ENCODE measurements at places on chromosomes 2 and 18. TPM values are rescaled to one million over a fixed set of nuclear protein-coding genes. Genes with fewer than 3 reads are reported as not detected.

RASGRP3 gene
- polyA plus RNA-seq, result 0.19 TPM

- H3K4me1 ChIP-seq, result peaks cover 19% of the 10 kb centered on the region
- peaks cover 5% of the 10 kb centered on the region for H3K36me3 ChIP-seq
Measured at GRCh38 chr2:62074233-62074632, 121.7 kb upstream of the B3GNT2 start.

MBD1 gene
- 17.0 TPM for polyA plus RNA-seq

GKN2 gene
- not detected for polyA plus RNA-seq

- peaks cover 4% of the 10 kb centered on the region for H3K4me1 ChIP-seq
- no peak for DNase-seq
- no peak overlapping the region for H3K27ac ChIP-seq
- H3K27me3 ChIP-seq, result no peaks in the 10 kb centered on the region
Measured at GRCh38 chr18:50662775-50663383, 103.0 kb downstream of the MAPK4 start.

LHCGR gene
- polyA plus RNA-seq, result 0.54 TPM

GRCh38 chr2:69798290-69798908 lies 31.1 kb upstream of the GMCL1 start:
- H3K4me3 ChIP-seq, result no peak overlapping the region
- DNase-seq, result no peak
- no peaks in the 10 kb centered on the region for H3K27me3 ChIP-seq
- no peaks in the 10 kb centered on the region for H3K36me3 ChIP-seq

- H3K27ac ChIP-seq, result no peak overlapping the region
- H3K4me1 ChIP-seq, result no peaks in the 10 kb centered on the region
- H3K27me3 ChIP-seq, result no peaks in the 10 kb centered on the region
- H3K36me3 ChIP-seq, result peaks cover 38% of the 10 kb centered on the region
Measured at GRCh38 chr2:86468162-86469033, 27.2 kb downstream of the KDM3A start.

DNA sequence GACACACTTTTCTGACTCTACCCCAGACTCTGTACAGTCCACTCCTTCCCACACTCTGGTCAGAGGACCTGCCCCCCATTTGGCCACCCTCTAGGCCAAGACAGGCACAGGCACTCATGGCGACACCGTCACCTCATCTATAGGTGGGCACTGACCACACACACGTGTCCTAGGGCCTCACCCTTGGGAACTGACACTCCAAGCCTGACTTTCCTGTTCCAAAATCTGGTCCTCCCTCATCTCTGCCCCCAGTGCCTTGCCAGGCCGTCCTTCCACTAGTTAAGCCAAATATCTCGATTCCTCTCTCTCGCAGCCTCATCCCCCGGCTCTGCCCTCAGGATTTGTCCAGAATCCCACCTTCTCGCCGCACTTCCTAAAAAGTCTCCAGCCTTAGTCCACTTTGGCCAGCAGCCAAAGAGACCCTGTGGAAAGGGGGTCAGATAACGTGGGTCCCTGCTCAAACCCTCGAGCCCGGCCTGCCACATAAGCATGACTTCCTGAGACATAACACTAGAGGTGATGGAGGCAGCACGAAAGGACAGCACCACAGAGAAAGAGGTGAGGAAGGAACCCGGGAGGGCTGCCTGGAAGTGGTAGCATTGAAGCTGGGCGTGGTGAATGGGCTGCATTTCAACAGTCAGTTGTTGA lies 105.8 kb upstream of the OTOS start:
- no peaks in the 10 kb centered on the region for H3K36me3 ChIP-seq
- DNase-seq, result no peak
- no peaks in the 10 kb centered on the region for H3K4me1 ChIP-seq
- no peaks in the 10 kb centered on the region for H3K27me3 ChIP-seq
- H3K4me3 ChIP-seq, result no peak overlapping the region

DNA sequence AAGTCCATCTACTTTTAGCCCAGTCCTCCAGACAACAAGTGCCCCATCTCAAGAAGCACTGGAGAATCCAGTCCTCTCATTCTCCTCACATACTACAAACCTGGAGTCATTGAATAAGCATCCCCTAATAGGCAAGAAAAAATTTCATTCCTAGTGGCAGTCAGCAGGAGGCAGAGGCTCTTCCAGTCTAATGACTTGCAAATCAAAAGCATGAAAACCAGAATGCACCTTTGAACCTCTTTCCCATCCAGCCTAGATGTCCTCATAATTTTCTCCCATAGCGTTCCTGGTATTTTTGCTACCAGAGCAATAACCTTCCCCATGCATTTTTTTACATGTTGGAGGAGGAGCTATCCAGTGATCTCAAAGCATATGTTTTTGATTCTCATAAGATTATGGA lies 252.6 kb downstream of the TTC32 start:
- H3K27ac ChIP-seq, result no peak overlapping the region
- H3K4me3 ChIP-seq, result no peak overlapping the region
- H3K4me1 ChIP-seq, result peaks cover 4% of the 10 kb centered on the region
- no peak for DNase-seq

DNA sequence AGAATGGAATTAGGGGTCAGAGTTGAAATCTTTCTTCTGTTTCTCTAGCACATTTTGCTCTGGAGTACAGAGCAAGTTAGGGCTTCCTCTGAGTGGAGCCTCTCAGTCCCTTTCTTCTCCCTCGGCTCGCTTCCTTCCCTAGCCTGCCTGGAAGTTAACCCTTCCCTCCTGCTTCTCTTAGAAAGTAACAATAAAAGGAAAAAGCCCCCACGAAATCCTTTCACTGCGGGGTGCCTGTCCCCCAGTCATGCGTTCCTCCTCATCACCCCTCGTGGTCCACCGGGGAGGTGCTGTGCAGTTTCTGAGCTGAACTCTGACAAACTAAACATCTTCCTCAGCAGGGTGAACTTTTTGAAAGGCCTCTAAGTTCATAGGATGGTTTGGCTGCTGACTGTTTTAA lies 2.0 kb downstream of the IGFBP2 start:
- no peak for DNase-seq
- peaks cover 30% of the 10 kb centered on the region for H3K4me1 ChIP-seq
- H3K36me3 ChIP-seq, result 0 out of 2 replicates have a peak, but pooled peaks cover 6% of the 10 kb centered on the region
- peaks cover 26% of the 10 kb centered on the region for H3K27me3 ChIP-seq

GRCh38 chr2:62423235-62423634 lies 82.8 kb downstream of the TMEM17 start:
- DNase-seq, result peak; percentile 68
- H3K4me1 ChIP-seq, result no peaks in the 10 kb centered on the region
- H3K27ac ChIP-seq, result no peak overlapping the region
- no peaks in the 10 kb centered on the region for H3K36me3 ChIP-seq
- no peak overlapping the region for H3K4me3 ChIP-seq
- H3K27me3 ChIP-seq, result no peaks in the 10 kb centered on the region

DNA sequence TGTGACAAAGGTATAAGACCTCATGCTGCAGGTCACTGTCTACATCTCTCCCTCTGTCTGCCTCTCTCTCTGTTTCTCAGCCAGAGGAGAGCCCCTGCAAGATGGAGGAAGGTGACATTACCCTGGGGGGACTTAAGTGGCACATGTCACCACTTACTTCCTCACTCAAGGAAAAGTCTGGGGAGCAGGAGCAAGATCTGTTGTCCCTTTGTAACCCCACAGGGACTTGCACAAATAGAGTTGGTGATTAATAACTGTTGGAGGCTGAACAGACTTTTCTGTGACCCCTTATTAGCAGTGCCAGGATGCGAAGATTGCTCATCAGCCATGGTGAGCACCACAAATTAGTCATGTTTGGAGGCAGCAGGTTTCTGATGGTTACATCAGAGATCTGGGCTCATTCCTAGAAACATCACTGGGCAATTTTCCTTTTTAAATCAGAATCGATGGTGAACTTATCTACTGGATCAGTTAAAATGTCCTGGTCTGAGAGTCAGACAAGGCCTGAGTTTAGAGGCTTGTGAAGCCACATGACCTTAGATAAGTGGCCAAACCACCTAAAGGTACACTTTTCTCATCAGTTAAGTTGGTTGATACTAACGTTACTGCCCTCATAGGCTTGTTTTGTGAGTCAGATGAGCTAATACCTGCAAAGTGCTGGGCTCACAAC lies 81.2 kb upstream of the LTBP1 start:
- no peak for DNase-seq
- no peak overlapping the region for H3K4me3 ChIP-seq
- H3K4me1 ChIP-seq, result no peaks in the 10 kb centered on the region
- no peaks in the 10 kb centered on the region for H3K36me3 ChIP-seq
- no peak overlapping the region for H3K27ac ChIP-seq
- H3K27me3 ChIP-seq, result no peaks in the 10 kb centered on the region

DNA sequence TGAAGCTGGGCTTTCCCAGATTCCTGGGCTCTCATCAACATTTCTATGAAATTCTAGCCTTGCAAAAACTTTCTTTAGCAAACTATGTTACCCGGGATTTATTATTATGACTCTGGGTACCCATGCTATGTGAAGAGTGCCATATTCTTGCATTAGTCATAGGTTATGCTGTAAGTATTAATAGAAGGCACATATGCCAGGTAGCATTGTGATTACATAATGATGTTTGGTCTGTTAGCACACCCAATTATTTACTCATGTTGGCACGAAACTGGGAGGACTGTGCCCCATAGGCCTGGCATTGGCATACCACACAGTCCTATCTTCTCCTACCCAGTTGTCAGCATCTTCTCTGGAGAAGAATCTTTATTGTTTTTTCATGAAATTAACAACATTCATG lies 171.0 kb downstream of the SLC4A3 start:
- H3K4me3 ChIP-seq, result no peak overlapping the region
- H3K4me1 ChIP-seq, result no peaks in the 10 kb centered on the region
- no peaks in the 10 kb centered on the region for H3K27me3 ChIP-seq
- no peak overlapping the region for H3K27ac ChIP-seq
- H3K36me3 ChIP-seq, result no peaks in the 10 kb centered on the region

All from GM23338 (cell line).